ENCODE measurements at places on chromosomes 3 and 15. TPM values are rescaled to one million over a fixed set of nuclear protein-coding genes. Genes with fewer than 3 reads are reported as not detected.

- no peak for DNase-seq
Observed at GRCh38 chr3:64361962-64362735, 136.9 kb upstream of the PRICKLE2 start.

DNA sequence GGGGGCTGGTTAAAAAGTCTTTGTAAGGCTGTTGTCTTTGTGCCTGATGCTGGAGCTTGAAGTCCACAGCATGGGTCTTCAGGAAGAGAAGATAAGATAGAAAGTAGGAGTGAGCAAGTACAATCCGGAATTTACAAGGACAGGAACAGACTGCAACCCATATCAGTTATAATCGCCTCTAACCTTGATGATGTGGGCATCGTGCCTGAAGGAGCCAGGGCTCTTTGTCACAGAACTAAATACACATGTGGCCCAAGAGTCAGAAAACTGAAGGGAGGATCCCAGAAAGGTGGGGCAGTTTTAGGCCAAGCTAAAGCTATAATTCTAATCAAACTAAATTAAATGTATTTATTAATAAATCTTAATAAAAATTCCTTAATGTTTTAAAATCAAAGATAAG is 132.2 kb downstream of the TMCO5A start:
- no peak for DNase-seq

DNA sequence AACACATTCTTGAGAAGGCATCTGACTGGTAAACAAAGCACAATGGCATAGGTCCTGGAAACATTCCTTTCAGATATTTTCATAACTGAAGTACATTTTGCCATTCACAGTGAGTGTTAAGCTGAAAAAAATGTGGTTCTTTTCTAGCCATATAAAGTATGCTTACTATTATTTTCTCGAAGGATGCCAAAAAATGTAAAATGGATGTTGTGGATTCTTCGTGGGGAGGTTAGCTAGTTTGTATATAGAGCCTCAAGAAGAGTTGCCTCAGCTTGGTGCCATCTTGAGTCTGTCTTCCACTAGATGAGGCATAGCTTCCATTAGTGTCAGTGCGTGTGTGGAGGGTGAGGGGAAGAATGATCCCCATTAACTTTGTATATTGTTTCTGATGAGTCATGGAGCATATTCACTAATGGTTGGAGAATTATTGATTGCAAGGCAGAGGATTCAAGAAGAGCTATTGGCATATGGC is 4.1 kb downstream of the MBNL1 start:
- peak; percentile 66 for DNase-seq

HOMER2 gene
- total RNA-seq, result 5.5 TPM

ATP10A gene
- total RNA-seq, result not detected

GRCh38 chr15:33068007-33068481 is 126.5 kb downstream of the FMN1 start:
- peak; percentile 87 for DNase-seq

PARP15 gene
- not detected for total RNA-seq

DNA sequence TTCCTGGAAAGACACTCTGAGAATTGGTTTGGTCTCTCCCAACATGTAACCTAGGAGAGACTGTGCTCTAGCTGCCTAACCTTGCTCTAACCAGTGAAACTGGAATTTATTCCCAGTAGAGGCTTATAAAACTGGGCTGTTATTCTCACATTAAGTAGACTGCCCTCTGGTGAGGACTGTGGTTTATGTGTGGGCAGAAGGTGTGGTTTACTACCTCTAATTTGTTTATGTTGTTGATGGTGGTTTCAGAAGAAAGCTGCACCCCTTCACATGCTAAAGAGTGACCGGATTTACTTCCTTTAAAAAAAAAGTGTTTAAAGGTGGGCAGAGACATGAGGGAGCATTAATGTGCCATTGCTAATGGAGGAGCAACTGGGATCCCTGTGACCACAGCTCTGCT is 273.2 kb downstream of the MECOM start:
- DNase-seq, result peak; percentile 74

DNA sequence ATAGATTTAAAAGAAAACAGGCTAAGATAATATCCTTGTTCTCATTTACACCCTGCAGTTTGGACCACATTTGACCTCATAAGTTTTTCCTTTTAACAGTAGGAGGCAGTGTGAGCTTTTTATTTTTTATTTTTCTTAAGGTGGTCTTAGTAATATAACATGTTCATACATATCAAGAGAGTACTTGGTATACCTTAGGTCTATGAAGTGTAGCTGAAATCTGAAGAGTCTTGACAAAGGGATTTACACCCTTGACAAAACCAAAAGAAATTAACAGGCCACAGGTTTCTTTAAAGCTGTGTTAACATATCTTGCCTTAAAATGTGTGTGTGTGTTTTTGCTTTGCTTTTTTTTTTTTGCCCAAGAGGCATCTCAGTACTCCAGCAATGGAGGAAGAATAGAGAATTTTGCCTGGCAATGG is 3.2 kb downstream of the RAP2B start:
- peak; percentile 22 for DNase-seq

CHST13 gene
- not detected for total RNA-seq

GRCh38 chr3:194757647-194758061 is 72.0 kb downstream of the FAM43A start:
- DNase-seq, result no peak

Measured in M059J (cell line).